ENCODE measurements at places on chromosomes 12 and 14.

DNA sequence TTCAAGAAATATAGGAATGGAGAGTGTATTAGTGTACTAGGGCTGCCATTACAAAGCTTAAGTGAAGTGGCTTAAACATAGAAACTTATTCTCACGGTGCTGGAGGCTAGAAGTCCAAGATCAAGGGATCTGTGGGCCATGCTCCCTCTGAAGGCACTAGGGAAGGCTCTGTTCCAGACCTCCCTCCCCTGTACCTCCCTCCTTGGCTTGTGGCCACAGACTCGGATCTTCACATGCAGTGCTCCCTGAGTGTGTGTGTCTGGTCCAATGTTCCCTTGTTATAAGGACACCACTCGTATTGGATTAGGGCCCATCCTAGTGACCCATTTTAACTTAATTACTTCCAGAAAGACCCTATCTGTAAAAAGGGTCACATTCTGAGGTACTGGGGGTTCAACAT is 225.6 kb downstream of the VRK1 start:
- no peak for DNase-seq

DNA sequence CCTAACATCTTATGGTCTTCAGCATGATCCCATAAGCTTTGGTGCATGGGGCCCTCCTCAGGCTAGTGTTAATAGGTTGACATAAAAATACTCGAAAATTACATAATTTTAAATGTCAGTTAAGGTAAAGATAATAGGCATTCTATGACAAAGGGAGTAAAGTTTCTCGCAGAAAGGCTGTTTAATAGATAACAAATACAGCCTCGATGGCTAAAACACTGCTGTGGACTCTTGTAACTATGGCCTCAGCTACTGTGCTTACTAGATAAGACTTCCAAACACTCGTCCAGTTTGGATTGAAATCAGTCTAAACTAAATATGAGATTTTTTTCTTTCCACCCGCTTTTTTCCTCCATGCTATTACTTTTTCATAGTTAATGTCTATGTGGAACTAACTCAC is 23.2 kb upstream of the MGST1 start:
- no peak for DNase-seq

GRCh38 chr14:100135784-100136183 is 23.7 kb downstream of the DEGS2 start:
- no peak for DNase-seq

DNA sequence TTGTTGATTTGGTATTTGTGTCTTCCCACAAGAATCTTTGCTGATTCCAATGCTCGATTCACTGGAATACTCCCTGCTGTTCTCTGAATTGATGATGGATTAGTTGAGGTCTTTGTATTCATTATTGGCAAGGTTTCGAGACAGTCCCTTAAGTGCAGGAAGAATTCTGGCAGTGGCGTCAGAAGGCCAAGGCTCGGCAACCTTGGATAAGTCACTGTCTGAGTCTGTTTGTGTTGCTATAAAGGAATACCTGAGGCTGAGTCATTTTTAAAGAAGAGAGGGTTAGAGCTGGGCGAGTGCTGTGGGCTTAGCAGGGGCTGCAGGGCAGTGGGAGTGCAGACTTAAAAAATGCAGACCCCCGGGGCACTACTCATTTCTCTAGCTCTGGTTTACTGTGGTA is 56.9 kb downstream of the CHST11 start:
- no peak for DNase-seq

GRCh38 chr14:23045419-23046357 is 3.7 kb downstream of the PSMB11 start:
- no peak for DNase-seq

GRCh38 chr12:49819786-49820185 is 8.4 kb downstream of the NCKAP5L start:
- no peak for DNase-seq

GRCh38 chr14:77180726-77181602 is 634 bp upstream of the TMEM63C start:
- DNase-seq, result no peak

GRCh38 chr12:131239384-131240094 is 285.8 kb downstream of the ADGRD1 start:
- DNase-seq, result no peak

GRCh38 chr14:75273272-75274049 is 5.2 kb upstream of the FOS start:
- DNase-seq, result peak; percentile 84

GRCh38 chr12:72723732-72724131 is 451.6 kb downstream of the TRHDE start:
- DNase-seq, result no peak

DNA sequence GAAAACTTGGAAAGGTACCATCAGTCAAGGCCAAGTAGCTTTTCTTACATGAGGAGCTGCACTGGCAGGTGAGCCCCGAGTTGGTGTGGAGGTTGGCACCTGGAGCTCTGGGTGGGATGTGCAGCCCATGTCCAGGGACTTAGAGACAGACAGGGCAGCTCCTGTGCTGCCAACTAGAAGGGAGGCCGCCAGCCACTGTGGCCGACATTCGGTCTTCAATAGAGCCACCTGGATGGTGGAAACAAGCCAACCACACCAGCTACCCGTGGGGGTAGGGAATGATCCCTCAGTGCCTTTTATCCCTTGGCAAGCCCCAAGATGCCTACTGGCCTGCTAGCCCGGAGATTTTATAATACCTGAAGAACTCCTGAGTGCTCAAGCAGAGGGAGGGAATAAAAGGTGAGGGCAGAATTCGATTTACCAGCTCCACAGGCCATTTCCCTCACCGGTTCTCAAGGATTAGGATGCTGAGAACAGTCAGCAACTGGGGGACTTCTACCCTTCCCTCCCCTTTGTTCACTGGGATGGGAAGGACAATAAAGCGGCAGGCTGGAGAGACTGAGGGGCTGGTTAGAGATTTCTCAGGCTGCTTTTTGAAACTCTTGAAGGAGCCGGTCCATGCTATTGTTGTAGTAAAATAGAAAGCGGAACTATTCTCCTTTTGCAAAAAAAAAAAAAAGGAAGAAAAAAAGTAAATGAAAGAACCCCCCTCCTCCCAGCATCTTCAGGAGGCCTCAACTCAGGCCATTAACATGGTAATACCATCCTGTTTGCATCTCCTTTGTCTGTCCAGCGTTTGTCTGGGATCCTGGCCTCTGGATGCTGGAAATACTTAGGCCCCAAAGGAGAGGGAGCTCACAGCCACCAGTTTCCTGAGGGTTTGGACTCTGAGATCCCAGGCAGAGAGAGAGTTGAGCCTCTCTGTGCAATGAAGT is 321.6 kb downstream of the ZFP36L1 start:
- DNase-seq, result no peak

DNA sequence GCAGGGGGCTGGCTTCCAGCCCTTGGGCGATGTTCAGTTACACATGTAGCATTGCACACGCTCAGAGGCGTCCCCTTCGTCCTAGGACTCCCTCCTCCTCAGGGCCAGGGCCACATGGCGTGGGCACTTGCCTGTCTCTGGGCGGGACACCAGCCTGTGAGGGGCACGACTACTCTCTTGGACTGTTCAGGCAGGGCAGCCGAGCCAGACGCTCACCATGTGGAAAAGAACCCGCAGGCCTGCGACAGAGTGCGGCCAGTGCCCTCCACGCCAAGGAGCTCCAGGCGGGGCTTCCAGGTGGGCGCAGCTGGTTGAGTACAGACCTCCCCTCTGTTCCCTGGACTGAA is 20.9 kb downstream of the MTA1 start:
- DNase-seq, result no peak

DNA sequence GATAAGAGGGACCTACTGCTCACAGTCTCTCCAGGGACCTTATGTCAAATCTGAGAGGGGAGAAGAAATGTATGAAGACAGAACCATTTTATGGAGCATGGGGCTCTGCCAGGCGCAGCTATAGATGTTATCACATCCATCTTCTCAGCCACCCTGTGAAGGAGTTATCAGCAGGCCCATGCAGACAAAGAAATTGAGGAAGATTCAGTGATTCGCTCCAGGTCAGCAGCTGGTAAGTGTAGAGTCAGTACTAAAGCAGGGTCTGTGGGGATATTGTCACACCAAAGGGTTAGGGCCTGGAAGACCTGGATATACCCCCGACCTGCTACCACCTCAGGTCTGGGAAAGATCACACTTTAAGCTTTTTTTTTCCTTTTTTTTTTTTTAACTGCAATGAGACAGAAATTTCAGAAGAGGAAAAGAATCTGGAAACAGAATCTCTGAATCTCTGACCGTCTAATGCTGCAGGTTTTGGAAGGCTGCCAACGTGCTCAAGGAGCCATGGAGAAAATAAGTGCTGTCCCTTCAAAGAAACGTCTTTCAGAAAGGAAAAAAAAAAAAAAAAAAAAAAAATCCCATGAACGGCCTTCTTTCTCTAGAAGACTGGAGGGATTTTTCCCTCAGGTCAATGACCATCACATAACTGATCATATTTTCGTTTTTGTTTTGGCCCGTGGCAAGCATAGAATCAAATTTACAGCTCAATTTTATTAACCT is 73.3 kb upstream of the PLEKHG7 start:
- peak; percentile 66 for DNase-seq

GRCh38 chr14:102866982-102867761 is 55.3 kb upstream of the AMN start:
- DNase-seq, result no peak

DNA sequence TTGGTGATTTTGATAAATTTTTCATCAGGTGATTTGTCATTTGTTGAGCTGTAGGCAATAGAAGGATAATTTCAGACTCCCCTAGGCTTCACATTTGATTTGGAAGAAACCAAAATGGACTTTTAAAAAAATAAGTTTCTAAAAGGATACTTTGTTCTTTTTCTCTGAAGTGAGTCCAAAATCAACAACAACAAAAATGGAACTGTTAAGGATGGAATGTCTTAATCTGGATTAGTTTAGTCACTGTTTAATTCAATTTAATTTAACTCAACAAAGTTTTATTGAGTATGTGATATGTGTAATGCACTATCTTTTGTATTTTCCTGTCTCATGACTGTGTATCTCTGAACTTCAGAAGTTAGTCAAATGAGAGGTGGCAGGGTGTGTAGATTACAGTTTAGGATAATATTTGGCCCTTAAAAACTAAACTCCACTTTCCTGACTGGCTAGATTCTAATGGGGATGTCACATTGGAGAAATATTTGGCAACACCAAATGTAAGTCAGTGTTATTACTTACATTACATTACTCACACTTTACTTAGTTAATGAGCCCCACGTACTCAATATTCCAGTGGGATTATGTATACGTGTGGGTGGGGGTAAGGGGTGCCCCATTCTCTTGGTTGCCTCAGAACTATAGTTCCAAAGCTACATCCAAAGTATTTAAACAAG is 209.7 kb downstream of the BCAT1 start:
- DNase-seq, result no peak

- no peak for DNase-seq
Measured at GRCh38 chr14:41403360-41403759, 203.3 kb upstream of the LRFN5 start.

DNA sequence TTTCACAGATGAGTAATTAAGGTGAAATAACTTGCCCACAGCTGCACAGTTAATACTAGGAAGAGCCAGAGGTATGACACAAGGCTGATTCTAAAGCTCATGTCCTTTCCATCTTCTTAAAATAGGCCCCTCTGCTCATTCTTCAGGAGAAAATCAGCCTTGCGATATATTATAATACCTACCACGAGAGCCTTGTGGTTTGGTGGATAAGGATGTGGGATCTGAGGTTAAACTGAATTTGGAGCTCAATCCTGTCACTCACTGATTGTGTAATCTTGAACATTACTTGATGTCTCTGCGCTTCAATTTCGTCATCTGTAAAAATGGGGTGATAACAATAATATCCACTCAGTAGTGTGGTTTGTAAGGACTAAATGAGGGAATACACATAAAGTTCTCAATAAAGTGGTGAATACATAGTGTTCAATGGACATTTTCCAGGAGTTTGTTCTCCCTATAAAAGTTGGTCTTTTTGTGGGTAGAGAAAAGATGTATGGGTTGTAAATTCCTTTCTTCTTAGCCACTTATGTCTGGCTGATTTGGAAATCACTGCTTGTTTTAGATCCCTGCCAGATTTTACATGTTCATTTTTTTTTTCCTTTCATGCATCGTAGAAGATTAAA is 25.1 kb upstream of the ATP2B1 start:
- DNase-seq, result no peak

- DNase-seq, result no peak
Measured at GRCh38 chr14:30748343-30748742, 126.0 kb upstream of the COCH start.

- peak; percentile 8 for DNase-seq
Measured at GRCh38 chr12:21337453-21337852, 2.7 kb upstream of the SLCO1A2 start.
